GM12891 (cell line): ENCODE measurements at places on chromosomes 3 and 15.

DNA sequence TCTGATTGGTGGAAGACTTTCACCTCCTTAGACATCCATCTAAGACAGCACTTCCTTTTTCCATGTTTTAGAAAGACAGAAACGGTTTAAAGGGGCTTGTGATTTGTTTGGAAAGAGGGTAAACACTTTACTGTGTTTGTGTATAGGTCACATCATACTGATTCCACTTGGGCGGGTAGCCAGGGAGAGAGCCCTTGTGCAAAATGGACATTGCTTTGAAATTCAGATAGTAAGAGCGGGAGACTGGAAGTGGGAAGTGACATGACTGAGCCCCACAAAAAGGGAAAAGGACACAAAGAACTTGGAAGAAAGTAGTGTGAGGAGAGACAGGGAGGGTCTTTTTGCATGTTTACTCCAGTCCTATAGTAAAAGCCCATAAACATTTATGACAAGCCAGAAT, 195.6 kb upstream of the CNTN4 start:
- no peak for DNase-seq

DNA sequence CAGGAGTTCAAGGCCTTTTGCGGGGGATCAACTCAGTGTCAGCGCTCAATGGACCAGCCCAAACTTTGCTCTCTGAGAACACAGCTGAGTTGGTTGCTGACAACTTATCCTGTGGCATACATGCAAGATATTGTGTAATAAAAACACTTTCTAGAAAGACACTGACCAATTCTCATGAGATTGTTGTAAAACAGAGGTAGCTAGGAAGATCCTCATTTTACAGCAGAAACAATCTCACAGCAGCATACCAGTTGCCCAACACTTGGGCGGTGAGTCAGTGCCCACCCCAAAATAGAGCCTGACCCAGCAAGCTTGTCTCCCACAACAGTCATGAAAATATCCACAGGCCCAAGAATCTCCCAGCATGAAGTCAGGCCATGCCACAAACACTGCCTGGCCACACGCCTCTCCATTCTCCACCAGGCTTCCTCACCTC, 18.2 kb downstream of the KLHL6 start:
- no peak for DNase-seq

- no peak for DNase-seq
These were observed 2.3 kb downstream of the INKA1 start for GRCh38 chr3:49805367-49805782.

DNA sequence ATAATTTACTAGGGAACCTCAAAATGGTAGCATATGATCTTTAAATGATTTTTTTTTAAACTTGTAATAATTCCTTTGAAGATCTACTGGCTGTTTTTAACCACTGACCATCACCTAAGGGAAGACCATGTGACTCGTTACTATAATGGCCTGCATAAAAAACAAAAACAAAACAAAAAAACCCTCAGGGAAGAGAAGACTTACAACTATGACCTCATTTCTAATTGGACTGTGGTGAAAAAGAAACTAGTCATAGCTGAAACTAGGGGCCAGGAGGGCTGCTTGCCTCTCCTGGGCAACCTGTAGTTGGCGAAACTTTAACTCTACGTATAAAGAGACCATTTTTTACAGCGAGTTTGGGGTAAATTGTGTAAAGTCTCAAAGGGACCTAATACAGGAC, 23.0 kb downstream of the PAQR9 start:
- no peak for DNase-seq

DNA sequence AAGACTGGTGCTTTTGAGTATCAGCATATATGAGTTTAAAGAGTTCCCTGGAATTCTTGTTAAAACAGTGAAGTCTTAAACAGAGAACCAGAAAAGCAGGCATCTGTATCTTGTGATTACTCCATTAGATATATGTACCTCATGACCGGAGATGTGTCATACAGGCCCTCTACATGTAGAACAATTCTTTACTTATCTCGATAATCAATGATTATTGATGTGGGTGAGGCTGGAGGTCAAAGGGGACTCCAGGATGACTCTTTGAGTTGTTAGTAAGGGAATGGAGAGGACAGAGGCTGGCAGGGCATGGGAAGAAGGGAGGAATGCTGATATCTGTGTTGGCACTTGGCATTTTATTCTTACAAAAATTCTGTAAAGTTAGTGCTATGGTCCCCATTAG, 155.7 kb downstream of the GAP43 start:
- DNase-seq = no peak

GRCh38 chr3:86973440-86973839, 17.5 kb downstream of the VGLL3 start:
- DNase-seq = no peak

- no peak for DNase-seq
These were observed 224.8 kb upstream of the HES1 start for GRCh38 chr3:193910886-193911738.
